ENCODE measurements at places on chromosomes 6 and 20.
A peak's percentile ranks its signal among the peaks of the same experiment; 100 is the strongest.

DNA sequence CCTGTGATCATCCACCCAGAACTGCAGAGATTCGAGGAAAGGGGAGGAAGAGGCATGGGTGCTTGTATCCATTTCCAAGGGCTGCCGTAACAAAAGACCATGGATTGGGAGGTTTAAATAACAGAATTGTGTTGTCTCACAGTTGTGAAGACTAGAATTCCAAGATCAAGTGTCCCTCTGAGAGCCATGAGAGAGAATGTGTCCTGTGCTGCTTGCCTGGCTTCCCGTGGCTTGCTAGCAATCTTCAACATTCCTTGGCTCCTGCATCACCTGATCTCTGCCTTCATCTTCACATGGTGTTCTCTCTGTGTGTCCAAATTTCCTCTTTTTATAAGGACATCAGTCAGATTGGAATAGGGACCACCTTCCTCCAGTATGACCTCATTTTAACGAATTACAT lies 69.8 kb downstream of the CDC40 start:
- no peak for DNase-seq

DNA sequence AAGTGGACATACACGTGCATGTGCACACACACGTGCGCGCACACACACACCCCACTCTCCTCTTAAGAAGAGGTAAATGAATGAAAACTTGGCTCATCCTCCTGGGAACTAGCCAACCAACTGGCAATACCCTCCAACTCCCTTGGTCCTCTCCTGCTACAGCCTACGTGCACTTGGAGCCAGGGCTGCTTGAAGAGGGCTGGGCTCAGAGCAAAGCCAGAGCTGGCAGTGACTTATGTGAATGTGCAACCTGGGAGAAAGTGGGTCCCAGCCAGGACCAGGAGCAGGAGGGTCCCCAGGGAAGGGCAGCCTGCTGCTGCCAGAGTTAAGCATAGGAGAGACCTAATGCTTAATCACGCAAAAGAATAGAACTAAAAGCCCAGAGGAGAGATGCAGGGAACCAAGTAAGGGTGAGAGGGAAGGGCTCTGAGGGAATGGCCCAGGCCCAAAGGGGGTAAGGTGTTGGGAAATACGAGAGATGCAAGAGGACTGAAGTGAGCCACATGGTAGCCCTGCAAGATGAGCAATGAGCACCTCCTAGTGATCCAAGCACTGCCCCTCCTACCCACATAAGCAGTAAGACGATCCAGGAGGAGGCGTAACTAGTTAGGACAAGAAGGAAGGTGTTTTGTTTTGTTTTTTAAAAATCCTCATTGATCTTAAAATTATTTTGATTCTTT lies 24.7 kb downstream of the TRAF3IP2 start:
- no peak for DNase-seq

DNA sequence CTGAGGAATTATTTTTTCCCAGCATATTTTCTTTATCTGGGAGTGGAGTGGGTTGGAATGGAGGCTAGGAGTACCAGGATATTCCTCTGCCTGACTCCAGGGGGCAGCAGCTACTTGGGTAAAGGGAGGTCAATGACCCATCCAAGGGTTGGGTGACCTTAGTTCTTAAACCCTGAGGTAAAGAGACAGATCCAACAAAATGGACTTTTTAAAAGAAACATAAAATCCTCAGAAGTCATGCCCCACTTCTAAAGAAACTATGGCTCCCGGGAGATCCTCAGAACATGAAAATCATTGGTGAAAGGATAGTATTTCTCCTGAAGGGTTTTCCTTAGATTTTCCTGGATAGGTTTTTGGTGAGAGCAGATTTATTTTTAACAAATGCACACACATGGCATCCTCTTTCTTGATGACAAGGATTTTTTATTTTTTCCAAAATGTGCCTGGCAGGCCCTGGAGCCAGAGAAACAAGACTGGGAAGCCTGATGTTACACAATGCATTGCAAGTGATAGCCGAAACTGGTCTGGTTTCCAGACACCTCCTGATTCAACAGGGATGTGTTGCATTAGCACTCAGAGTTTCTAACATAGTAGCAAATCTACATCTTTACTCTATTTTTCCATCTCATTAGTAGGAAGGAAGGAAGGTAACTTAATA lies 240.9 kb upstream of the BTBD3 start:
- DNase-seq, result peak; percentile 19

GRCh38 chr6:153511896-153512496 lies 380.9 kb upstream of the RGS17 start:
- DNase-seq, result peak; percentile 19

- peak; percentile 59 for DNase-seq
Measured at GRCh38 chr20:40279390-40279789, 409.6 kb downstream of the MAFB start.

DNA sequence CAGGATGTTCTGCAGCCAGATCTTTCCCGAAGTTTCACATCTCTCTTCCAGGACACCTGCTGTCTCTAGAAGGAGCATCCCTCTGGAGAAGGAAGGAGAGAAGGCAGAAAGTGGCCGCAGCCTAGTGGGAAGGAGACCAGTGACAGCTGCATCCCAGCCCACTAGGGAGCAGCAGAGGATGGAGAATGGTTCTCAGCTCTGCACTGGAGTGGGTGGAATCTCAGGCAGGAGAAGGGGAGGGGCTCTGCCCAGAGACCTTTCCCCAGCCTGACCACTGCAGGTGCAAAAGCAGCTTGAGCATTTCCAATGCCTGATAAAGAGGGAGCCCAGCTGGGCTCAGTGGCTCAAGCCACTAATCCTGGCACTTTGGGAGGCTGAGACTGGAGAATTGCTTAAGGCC lies 32.3 kb downstream of the NCR2 start:
- DNase-seq, result peak; percentile 10

Measured in HS-5 (cell line).